ENCODE measurements at places on chromosomes 7 and 10. TPM values are rescaled to one million over a fixed set of nuclear protein-coding genes. Genes with fewer than 3 reads are reported as not detected.

DNA sequence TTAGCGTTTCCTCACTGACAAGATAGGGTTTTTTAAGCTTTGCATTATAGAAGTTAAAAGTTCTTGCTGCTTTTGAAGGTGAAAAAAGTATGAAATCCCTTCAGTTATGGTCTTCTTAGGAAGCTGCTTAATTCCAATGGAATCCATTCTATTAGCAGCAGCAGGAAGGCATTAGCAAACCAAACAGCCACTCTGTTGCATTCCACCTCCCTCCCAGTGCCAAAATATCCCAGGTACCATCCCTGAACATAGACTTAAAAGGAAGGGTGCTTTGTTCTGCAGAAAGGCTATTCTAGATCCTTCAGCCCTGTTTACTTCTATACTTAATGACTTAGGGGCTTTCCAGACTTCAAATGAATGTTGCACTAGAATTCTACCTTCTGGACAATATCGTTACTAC is 23.8 kb downstream of the ENO4 start:
- DNase-seq: no peak

GRCh38 chr7:141028767-141029166 is 14.0 kb upstream of the MRPS33 start:
- no peak for DNase-seq

Gene SEMA3D
- 9.2 TPM for polyA plus RNA-seq

DNA sequence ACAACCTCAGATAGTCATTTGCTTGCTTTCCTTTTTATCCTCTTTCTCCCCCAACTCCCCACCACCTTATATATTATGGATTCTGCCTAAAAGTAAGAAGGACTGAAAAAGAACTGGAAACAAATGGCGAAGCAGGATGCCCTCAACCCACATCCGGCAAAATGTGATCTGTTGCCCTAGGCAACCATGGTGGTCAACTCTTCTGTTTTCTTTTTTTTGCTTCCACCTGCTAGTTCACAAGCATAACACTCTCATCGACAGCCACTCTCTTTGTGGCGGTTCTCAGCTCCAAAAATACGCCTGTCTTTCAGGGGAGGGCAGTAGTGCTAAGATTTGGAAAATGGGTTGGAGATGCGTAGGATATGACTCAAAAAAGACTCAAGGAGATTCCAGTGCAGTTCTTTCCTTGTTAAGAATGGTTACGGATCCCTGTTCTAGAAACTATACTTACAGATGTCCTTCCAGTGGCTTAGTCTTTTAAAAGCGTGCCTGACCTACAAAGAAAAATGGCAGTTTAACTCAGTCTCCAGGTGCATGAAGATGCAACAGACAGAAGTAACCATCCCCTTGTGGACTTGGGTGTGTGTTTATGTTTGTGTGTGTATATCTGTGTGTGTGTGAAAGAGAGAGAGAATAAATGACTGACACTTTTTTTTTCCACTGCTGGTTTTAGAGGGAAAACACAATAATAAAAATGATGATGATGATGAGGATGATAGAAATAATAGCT is 10.7 kb downstream of the APBB1IP start:
- no peak for DNase-seq

Gene TAS2R39
- not detected for polyA plus RNA-seq

Gene LRMDA
- 11.5 TPM for polyA plus RNA-seq

GRCh38 chr10:98316170-98316569 is 48.2 kb upstream of the LOXL4 start:
- DNase-seq: no peak

- DNase-seq: no peak
Measured at GRCh38 chr10:125554016-125554703, 128.8 kb downstream of the TEX36 start.

Gene MRLN
- polyA plus RNA-seq: not detected

DNA sequence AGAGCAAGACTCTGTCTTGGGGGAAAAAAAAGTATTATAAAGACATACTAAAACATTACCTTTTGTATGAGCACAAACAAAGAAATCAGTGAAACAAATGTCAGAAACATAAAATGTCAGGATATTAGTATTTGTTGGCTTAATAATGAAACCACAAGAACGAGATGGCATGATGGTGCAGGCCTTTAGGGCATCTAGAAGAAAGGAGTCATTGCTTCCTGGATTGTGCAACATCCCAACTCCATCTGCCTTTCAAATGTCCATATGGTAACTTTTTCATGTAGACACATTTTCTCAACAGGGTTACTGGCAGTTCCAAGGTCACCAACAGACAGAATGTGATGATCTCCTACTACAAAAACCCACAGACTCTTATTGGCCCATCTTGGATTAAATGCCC is 96.6 kb downstream of the ZNF248 start:
- DNase-seq: no peak

GRCh38 chr10:45581582-45582385 is 90.8 kb downstream of the ZFAND4 start:
- no peak for DNase-seq

GRCh38 chr10:36764823-36765222 is 360.6 kb upstream of the ANKRD30A start:
- no peak for DNase-seq

- peak; percentile 26 for DNase-seq
Measured at GRCh38 chr10:110511734-110512449, 14.2 kb downstream of the DUSP5 start.

Gene ZNF853
- polyA plus RNA-seq: 5.0 TPM

- no peak for DNase-seq
Measured at GRCh38 chr7:119720541-119720940, 552.4 kb upstream of the KCND2 start.

DNA sequence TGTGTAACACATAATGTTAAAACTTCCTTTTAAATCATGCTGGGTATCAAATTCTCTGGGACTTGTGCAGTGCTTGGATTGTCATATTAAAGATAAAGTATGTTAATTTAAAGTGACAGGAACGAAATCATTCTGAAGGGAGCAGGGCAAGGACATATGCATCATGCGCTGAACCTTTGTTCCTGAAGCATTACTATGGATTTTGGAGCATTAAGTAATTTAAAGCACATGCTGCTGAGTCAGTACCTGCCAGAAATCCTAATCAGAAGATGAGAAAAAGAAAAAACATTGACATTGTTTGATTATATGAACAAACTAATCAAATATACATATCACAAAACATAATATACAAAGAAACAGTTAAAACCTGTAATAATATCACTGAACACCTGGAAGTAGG is 101.4 kb downstream of the MICU1 start:
- no peak for DNase-seq

DNA sequence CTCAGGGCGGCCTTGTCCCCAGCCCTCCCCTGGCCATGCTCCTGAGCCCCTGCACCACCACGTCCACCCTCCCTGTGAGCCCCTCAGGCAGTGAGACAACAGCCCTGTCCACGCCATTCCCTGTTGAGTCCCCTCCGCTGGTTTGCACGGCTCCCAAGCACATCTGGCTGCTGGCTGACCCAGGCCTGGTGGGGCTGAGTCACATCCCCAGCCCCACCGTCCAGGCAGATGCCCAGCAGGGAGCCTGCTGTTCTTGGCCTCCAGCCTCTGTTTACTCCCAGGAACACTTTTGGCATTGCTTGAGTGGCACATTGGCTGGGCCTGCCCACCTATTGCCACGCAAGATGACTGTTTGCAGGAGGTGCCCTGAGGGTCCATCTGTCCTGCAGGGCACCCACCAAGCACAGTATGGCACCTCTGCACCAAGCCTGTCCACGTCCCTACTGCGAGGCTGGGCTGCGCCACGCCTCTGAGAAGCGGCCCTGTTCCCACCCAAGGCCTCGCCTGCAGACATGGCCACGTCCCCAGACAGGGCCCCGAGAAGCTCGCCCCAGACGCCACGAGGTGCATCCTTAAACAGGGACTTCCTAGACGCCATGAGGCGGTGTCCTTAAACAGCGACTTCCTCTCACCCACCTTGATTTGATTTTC is 48.4 kb upstream of the INPP5A start:
- DNase-seq: peak; percentile 76

- DNase-seq: no peak
Measured at GRCh38 chr7:125823538-125823937, 893.9 kb upstream of the POT1 start.

GRCh38 chr10:104274762-104275721 is 6.1 kb downstream of the GSTO2 start:
- DNase-seq: peak; percentile 78

Gene HECW1
- 0.77 TPM for polyA plus RNA-seq

GRCh38 chr7:144019457-144019856 is 19.3 kb downstream of the OR6B1 start:
- no peak for DNase-seq

- no peak for DNase-seq
Measured at GRCh38 chr10:123988694-123989093, 97.1 kb upstream of the CPXM2 start.

- no peak for DNase-seq
Measured at GRCh38 chr10:129122846-129123245, 344.2 kb upstream of the MGMT start.

Gene NAT16
- not detected for polyA plus RNA-seq

Gene HMX3
- polyA plus RNA-seq: not detected

Gene SORCS3
- polyA plus RNA-seq: not detected

DNA sequence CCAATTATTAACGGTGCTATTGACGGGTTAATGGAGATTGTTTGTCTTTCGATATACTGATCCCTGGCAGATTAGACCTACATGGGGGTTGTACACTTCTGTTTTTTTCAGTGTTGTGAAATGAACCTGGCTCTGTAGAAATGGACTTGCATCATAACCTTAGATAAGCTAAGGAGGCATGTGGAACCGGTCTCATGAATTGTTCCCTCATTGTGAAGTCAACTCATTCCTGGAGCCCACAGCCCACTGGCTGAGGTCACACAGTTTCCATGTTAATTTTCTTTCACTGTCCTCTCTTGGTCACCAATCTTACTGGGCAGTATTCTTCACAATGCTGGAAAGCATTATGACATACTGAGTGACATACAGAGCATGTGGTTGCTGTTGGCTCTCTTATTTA is 202.8 kb downstream of the BMPER start:
- DNase-seq: no peak

DNA sequence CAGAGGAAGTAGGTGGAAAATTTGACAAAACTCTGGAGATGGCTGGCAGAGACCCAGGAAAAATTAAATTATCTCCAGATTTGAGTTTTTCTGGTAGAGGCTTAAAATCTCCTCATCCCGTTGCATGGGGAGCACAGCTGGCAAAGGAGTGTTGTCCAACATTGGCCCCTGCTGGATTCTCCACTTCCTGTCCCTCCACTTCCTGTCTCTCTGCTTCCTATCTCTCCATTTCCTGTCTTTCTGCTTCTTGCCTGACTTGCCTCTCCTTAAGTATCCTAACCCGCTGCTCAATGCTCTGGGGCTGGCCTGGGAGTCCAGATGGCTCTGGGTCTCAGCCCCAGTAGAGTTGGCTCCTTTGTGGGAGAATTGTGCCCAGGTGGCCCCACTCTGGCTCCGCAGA is 65.8 kb upstream of the EMX2 start:
- DNase-seq: no peak

DNA sequence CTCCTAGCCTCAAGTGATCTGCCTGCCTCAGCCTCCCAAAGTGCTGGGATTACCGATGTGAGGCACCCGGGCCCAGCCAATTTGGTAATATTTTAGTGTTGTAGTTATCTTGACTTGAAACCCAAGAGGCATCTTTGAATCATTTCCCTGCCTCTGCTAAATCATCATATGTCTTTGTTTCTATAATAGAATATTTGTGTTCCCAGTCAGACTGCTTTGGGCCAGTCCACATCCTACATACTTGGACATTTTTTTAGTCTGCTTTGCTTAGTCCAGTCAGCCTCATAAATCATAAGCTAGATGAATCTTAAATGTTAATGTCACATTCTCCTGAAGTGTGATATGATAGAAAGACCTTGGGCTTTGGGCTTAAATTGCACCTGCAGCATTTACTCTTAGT is 5.9 kb downstream of the STAM start:
- DNase-seq: no peak

- no peak for DNase-seq
Measured at GRCh38 chr10:130934293-130935127, 377.0 kb downstream of the TCERG1L start.

DNA sequence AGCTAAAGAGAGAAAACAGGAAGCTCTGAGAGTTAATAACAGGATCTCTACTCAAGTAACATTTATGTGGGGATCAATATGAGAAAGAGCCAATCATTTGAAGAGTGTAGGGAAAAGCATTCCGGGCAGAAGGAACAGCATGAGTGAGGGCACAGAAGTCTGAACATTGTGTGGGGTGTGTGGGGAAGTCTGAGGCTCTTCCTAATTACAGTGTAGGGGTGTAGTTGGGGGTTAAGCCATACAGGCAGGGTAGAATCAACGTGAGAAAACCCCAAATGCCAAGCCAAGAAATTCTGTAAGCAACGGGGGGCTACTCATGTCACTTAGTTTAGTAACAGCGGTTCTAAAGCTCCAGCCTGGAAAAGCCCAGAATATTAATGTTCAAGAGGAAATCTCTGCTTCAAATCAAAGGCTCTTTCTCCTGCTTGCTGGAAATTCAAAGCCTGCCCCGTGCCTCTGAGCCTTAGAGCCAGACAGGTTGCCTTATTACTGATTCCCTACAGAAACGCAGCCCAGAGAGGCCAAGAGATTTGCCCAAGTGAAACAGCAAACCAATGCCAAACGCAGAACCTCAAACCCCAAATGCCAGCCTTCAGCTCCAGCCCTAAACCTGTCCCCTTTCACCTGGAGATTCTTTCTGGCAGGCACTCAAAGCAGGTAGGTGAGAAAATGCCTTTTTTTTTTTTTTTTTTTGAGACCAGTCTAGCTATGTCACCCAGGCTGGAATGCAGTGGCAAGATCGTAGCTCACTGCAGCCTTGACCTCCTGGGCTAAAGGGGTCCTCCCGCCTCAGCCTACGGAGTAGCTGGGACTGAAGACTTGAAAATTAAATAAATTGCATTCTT is 36.1 kb downstream of the DNAJB12 start:
- no peak for DNase-seq

- DNase-seq: peak; percentile 87
Measured at GRCh38 chr10:68231106-68231816, 652 bp downstream of the ATOH7 start.

- DNase-seq: no peak
Measured at GRCh38 chr10:9786576-9786975, 1231.1 kb upstream of the CELF2 start.

Gene CACNB2
- 7.9 TPM for polyA plus RNA-seq

- DNase-seq: no peak
Measured at GRCh38 chr10:52028523-52028858, 285.6 kb upstream of the DKK1 start.

- no peak for DNase-seq
Measured at GRCh38 chr7:122468945-122469344, 164.4 kb upstream of the FEZF1 start.

DNA sequence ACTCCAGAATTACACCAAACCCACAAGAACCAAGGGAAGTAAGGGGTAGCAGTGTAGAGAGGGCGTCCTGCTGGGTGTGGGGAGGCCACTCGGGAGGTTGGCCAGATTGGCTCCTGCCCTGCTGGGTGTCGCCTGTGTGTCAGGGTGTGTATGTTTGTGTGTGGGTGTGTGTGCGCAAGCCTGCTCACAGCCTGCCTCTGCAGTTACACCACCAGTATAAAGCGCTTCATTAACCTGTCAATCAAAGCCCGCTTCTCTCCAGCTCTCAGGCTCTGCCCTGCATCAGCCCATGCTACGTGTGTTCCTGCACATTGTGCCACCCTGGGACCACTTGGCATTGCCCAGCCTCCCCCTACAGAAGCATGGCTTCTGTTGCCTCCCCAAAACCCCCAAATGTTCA is 83.3 kb upstream of the PAX2 start:
- no peak for DNase-seq

- no peak for DNase-seq
Measured at GRCh38 chr7:5629941-5630340, 151.5 kb downstream of the RNF216 start.

Gene LRIT1
- polyA plus RNA-seq: not detected

Measured in aorta (tissue), 5 donors.